Natural killer cell treated with Interleukin-12 subunit alpha and Interleukin-12 subunit beta and Interleukin-15 and Interleukin-18, amount 100 ng/mL, for 72 hours (primary cell): ENCODE measurements at places on chromosomes 5 and 9. TPM values are rescaled to one million over a fixed set of nuclear protein-coding genes. Genes with fewer than 3 reads are reported as not detected.

Gene IGFBPL1
- total RNA-seq, result not detected

Gene LPCAT1
- total RNA-seq, result 179 TPM

Gene GMCL2
- not detected for total RNA-seq

Gene NEUROG1
- total RNA-seq, result not detected

Gene KIAA1191
- total RNA-seq, result 66.7 TPM

Gene CNTNAP3B
- total RNA-seq, result not detected

Gene SUSD3
- 0.67 TPM for total RNA-seq

Gene ENTPD2
- not detected for total RNA-seq

Gene C9
- total RNA-seq, result not detected

Gene TSTD2
- 18.8 TPM for total RNA-seq

Gene ZNF367
- 26.3 TPM for total RNA-seq
